Left cardiac atrium (tissue), 4 donors: ENCODE measurements at places on chromosomes 4 and X.

DNA sequence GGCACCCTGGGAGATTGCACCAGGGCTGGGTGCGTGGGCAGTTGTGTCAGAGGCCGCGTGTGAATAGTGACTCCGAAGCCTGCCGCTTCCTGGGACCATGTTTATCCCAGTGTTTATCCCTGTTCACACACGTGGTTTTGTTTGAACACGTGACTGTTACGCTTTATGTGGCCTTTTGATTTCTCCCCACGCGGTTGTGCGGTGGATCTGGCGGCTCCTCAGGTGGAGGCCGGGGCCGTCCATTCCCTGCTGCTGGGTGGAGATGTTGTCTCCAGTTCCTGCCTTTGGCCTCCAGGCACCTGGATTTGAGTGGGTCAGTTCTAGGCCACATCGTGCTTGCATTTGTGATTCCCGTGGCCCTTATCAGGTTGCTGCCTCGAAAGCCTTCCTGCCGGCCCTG is 35.1 kb downstream of the NELFA start:
- DNase-seq: no peak

DNA sequence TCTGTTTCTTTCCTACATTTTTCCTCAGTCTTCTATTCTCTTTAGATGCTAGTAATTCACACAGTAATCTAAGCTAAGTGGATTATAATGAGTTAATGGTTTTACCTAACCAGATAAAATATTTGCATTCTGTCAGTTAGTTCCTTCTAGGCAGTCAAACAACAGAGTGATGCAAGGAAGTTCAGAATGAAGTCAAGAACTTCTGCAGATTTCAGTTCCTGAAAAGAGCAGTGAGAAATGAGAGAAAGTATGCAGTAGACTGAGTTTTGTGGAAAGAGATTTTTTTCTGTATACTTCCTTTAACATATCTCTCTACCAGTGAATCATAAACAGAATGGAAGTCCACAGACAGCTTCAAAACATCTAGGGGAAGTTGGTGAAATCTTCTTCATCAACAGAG is 774.0 kb upstream of the POU3F4 start:
- DNase-seq: no peak

GRCh38 chrX:88991583-88992132 is 244.6 kb downstream of the CPXCR1 start:
- no peak for DNase-seq

DNA sequence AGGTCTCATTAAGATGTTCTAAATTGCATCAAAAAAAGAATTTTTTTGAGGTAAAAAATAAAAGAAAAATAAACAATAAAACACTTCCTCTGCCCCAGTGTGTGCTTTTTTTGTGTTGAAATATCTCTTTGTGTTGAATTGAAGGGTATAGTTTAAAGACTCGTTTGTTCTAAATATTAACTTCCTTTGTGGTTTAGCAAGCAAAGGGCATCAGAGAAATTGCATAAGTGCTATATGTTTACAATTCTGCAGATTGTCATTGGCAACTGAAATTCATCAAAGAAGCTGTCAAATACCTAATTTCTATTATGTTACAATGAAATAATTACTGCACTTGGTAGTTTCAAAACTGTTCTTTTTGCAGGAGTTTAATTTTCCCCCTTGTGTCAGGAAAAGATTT is 260.5 kb downstream of the DKK2 start:
- DNase-seq: no peak

- DNase-seq: no peak
Measured at GRCh38 chrX:8969378-8969777, 64.5 kb downstream of the FAM9B start.

GRCh38 chr4:76764251-76764650 is 133.7 kb downstream of the SOWAHB start:
- DNase-seq: no peak

DNA sequence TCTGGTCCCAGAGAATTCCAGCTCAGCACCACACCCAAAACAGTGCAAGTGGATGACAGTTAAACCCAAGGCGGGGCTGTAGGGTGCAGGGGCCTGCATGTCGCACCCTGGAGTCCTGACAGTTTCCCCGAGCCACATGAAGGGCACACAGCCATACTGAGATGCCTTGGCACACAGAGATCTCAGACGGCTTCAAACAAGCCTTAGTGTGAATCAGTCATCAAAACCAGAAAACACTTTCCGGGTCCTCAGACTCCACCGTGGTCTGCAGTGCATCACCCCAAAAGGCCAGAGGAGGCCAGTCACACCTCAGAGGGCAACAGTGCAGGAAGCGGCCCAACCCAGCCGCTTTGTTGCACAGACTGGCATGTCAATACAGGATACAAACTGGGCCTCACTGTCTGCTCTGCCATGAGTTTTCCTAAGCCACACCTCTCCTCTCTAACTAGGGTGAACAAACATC is 64.6 kb upstream of the ENPP6 start:
- DNase-seq: no peak

GRCh38 chr4:5220028-5220427 is 168.7 kb downstream of the STK32B start:
- DNase-seq: no peak
